ENCODE measurements at places on chromosomes 1 and 21.

DNA sequence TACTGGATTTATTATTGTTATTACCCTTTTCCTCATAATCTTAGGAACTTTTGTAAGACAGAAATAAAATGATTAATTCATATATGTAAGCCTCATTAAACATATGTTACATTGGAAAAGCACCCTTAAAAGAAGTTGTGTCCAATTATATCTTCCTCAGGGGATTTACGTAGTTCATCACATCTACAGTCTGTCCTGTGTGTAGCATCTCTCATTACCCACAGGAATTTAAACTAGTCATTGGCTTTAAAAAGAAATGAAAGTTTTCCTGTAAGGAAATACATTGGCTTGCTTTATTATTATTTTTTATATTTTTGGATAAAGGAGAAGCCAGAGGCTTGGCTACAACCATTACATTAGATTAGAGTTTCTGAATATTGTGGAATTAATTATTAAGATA is 56.1 kb downstream of the SWT1 start:
- no peak for DNase-seq

- DNase-seq = no peak
Measured at GRCh38 chr1:33719326-33719725, 144.6 kb upstream of the HMGB4 start.

- DNase-seq = no peak
Measured at GRCh38 chr21:41630249-41630648, 122.3 kb upstream of the TMPRSS2 start.

DNA sequence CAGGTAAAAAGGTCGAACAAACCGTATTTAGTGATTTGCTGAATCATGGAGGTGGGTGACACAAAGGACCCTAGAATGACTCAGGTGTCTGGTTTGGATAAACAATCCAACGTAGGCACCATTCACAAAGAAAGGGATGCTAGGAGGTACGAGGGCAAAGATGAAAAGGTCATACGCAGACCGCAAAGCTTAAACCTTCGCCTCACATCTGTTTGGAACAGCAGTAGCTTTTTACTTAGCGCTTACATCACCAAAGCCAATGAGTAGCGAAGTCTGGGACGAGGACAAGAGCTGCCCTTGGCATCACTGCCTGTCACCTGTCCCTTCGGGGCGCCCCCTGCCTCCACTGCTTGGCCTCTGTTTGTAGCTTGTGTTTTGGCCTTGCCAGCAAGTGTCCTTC is 350.2 kb downstream of the SMYD3 start:
- no peak for DNase-seq

DNA sequence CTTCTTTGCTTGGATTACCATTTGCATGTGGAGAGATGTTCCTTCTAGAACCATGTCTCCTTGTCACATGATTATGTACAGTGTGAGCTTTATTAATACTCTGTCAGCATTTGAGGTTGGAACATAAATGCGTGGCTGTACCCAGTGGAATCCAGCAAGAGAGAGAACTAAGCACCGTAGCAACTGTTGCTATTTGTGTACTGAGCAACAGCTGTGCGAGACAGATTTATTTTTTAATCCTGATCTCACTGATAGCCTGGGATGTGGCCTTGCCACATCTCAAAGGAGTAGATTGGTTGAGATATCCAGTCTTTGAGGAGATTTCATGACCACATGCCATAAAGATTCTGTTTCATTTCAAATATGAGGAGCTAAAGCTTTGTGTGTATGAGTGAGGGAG is 43.4 kb downstream of the KIF1B start:
- DNase-seq = peak; percentile 47

DNA sequence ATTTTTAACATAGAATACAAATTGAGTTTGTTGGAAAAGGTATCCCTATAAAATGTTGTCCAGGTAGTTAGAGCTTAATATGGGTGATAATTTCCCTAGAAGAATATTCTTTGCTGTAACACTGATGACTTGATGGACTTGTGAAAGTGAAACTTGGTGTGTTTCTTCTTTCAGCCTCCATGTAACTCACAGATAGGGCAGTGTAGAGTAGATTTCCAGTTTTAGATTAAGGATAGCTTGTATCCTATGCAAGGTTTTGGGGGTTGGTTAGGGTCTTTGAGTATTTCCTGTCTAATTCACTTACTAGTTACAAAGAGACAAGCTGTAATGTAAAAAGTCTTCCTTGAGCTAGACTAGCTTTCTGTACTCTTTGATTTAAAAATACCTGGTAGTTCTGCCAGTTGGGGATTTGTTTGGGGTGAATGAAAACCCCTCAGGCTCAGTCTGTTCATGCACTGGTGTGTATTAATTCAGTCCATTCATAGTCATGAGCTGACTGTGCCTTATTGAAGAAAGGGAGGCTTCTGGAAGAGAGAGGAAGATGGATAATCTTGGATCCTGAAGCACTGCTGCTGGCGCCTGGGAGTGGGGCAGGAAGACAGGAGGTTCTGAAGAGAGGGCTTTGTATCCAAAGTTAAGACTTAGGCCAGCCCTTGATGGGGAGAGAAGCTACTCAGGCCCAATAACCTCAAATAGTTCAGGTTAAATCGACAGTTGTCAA is 83.6 kb downstream of the CAMTA1 start:
- DNase-seq = no peak

DNA sequence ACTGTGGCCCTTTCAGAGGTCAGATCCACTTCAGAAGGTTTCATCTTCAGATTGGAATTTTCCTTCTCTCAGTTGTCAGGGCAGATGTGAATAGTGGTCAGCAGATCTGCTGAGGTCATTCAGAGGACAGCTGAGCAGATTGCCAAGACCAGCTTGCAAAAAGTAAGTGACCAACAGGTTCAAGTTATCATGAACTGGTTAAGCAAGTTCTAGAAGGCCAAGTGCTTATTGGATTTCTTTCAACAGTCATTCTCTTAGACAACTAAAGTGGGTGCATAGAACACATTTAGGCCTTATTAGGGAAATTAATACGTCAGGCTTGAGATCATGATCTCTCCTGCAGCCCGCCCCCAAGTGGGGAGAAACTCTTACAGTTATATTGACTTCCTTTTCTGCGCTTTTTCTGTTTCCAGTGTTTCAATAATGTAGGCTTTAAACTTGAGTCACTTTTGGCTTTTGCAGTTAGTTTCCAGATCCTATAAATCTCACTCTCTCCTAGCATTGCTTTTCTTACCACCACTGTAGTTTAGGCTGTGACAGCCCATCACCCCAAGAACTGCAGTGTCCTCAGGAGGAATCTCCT is 96.4 kb downstream of the C1orf21 start:
- DNase-seq = no peak

DNA sequence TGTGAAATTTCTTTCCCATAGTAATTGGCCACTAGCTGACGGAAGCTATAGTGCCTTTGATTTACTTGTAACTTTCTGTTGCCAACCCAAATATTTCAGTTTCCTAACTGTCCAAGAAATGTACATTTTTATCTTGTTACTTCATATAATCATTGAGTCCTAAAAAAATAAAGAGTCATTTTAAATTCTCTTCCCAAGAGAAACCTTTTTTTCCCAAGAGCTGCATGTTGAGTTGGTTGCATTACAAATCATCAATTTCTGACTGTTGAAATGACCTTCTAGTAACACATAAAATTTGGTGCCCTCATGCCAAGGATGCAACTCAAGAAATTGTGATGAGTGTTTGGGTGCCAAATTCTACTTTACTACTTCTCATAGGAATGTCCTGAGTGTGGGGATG is 61.0 kb downstream of the HMCN1 start:
- DNase-seq = no peak

- no peak for DNase-seq
Measured at GRCh38 chr1:117205368-117205767, 5.4 kb downstream of the VTCN1 start.

DNA sequence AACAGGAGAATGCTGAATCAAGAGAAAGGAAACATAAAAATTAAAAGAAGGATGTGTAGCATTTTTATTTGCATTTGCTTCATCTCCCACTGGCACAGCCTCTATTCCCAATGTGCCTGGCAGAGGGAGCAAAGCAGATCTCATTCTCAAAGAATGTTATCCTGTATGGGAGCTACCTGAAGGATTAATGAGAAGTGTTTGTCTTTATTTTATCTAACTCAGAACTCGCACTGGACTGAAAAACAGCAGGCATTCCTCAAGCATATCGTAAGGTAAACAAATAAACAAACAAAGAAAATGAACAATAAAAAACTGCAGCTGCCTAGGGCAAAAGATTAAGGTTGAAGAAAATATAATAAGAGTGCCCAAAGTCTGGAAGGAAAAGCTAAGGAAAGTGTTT is 12.7 kb upstream of the COL11A1 start:
- DNase-seq = no peak

GRCh38 chr1:214018386-214019268 is 30.9 kb downstream of the PROX1 start:
- no peak for DNase-seq

- no peak for DNase-seq
Measured at GRCh38 chr1:211485480-211485857, 6.5 kb downstream of the RD3 start.

DNA sequence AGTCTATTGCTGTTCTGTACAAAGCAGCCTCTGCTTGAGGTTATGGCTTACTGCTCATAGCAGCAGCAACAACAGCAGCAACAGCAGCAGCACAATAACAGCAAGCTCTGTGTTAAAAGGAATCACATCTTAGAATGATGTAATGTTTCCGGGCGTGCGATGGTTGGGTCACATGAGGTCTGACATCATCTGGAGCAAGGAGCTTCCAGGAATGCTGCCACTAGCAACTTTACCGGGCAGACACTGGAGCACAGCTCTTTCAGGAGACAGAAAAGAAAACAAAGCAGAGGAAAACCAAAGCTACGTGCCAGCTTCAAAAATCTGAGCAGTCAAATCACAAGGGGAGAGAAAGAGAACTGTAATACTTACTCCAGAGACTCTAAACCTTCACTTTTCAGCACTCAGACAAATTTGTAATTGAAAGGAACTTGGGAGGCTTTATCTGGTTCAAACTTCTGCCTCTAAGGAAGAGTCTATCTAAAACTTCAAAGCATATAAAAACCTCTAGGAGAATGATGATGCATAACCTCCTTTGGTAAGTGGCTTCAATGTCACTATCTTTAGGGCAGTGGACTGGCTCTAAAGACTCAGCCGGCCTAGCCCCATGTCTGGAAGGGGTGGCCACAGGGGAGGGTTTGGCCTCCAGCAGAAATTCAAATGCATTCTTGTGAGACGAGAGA is 28.3 kb upstream of the RAB3GAP2 start:
- peak; percentile 76 for DNase-seq

GRCh38 chr1:33007190-33008050 is 29.3 kb downstream of the AK2 start:
- no peak for DNase-seq

- DNase-seq = no peak
Measured at GRCh38 chr1:180144659-180145357, 9.9 kb upstream of the QSOX1 start.

- no peak for DNase-seq
Measured at GRCh38 chr1:91821126-91821868, 64.7 kb downstream of the TGFBR3 start.
